A549 treated with AZD2906 at 1 μM for 4 hours (cell line): ENCODE measurements at places on chromosomes 13 and 19. TPM values are rescaled to one million over a fixed set of nuclear protein-coding genes. Genes with fewer than 3 reads are reported as not detected.

The CILP2 gene
- 0.14 to 0.32 TPM (median 0.19 TPM) in 5 replicates for total RNA-seq

The PRX gene
- 1.1 to 1.8 TPM (median 1.3 TPM) in 5 replicates for total RNA-seq

The BST2 gene
- total RNA-seq, result 0.12 to 0.22 TPM (median 0.16 TPM) in 5 replicates

The FLT3LG gene
- total RNA-seq, result 1.1 to 1.7 TPM (median 1.3 TPM) in 5 replicates

The MCF2L gene
- total RNA-seq, result 0.27 to 0.63 TPM (median 0.41 TPM) in 5 replicates

The LSR gene
- total RNA-seq, result 8.1 to 11.4 TPM (median 9.9 TPM) in 5 replicates

The MBD3L2 gene
- not detected in 5 replicates for total RNA-seq

The KIR3DL2 gene
- not detected in 5 replicates for total RNA-seq

The ZNF431 gene
- 2.4 to 3.4 TPM (median 3.0 TPM) in 5 replicates for total RNA-seq

The MYBPC2 gene
- not detected in 5 replicates for total RNA-seq

The YJEFN3 gene
- 1.6 to 4.0 TPM (median 2.9 TPM) in 5 replicates for total RNA-seq

The CRYL1 gene
- total RNA-seq, result 5.1 to 6.7 TPM (median 6.2 TPM) in 5 replicates

The CEACAM19 gene
- 7.7 to 12.3 TPM (median 9.2 TPM) in 5 replicates for total RNA-seq

The PIAS4 gene
- total RNA-seq, result 14.6 to 17.5 TPM (median 15.7 TPM) in 5 replicates

The IGFL3 gene
- total RNA-seq, result 0.16 to 0.25 TPM (median 0.17 TPM) in 3 of 5 replicates, not detected in the others

The CGB8 gene
- total RNA-seq, result 1.6 to 3.0 TPM (median 2.6 TPM) in 5 replicates

The TNFSF11 gene
- not detected in 5 replicates for total RNA-seq

The HNRNPA1L2 gene
- 5.6 to 6.2 TPM (median 6.0 TPM) in 5 replicates for total RNA-seq

The FPR1 gene
- 0.09 to 0.19 TPM (median 0.15 TPM) in 5 replicates for total RNA-seq

The CBLC gene
- 0.06 TPM in 1 of 5 replicates, not detected in the others for total RNA-seq

The PCDH17 gene
- 0.01 TPM in 3 of 5 replicates, not detected in the others for total RNA-seq

The METTL21C gene
- not detected in 5 replicates for total RNA-seq

The GPR183 gene
- not detected in 5 replicates for total RNA-seq

The ZNF20 gene
- total RNA-seq, result 0.13 to 0.29 TPM (median 0.22 TPM) in 4 of 5 replicates, not detected in the other

The PDCD5 gene
- 405 to 467 TPM (median 439 TPM) in 5 replicates for total RNA-seq

The EID2B gene
- 6.5 to 9.7 TPM (median 7.7 TPM) in 5 replicates for total RNA-seq

The NPHS1 gene
- 0.34 to 0.71 TPM (median 0.49 TPM) in 5 replicates for total RNA-seq

The DAZAP1 gene
- 75.0 to 102 TPM (median 94.7 TPM) in 5 replicates for total RNA-seq

The MEIOSIN gene
- total RNA-seq, result 0.03 to 0.06 TPM (median 0.05 TPM) in 5 replicates

The CD33 gene
- 0.08 to 0.10 TPM (median 0.09 TPM) in 4 of 5 replicates, not detected in the other for total RNA-seq

The MAB21L1 gene
- total RNA-seq, result not detected in 5 replicates

The CNFN gene
- 32.9 to 50.8 TPM (median 46.3 TPM) in 5 replicates for total RNA-seq

The KCTD15 gene
- 39.8 to 57.2 TPM (median 54.5 TPM) in 5 replicates for total RNA-seq

The KLK8 gene
- total RNA-seq, result not detected in 5 replicates

The FCGBP gene
- total RNA-seq, result 0.52 to 1.2 TPM (median 0.68 TPM) in 5 replicates

The HCST gene
- total RNA-seq, result 0.29 to 0.75 TPM (median 0.53 TPM) in 4 of 5 replicates, not detected in the other

The TCF3 gene
- total RNA-seq, result 51.1 to 71.0 TPM (median 65.6 TPM) in 5 replicates

The FXYD5 gene
- 179 to 222 TPM (median 213 TPM) in 5 replicates for total RNA-seq

The ZNF208 gene
- total RNA-seq, result not detected in 5 replicates

The SEMA6B gene
- total RNA-seq, result 4.9 to 6.0 TPM (median 5.0 TPM) in 5 replicates

The TNFSF9 gene
- total RNA-seq, result 2.4 to 4.6 TPM (median 3.7 TPM) in 5 replicates

The SLAIN1 gene
- 0.45 to 0.76 TPM (median 0.58 TPM) in 5 replicates for total RNA-seq

The DENND1C gene
- total RNA-seq, result 0.08 to 0.25 TPM (median 0.22 TPM) in 5 replicates

The STARD13 gene
- total RNA-seq, result 5.8 to 6.8 TPM (median 6.2 TPM) in 5 replicates

The SHANK1 gene
- 0.09 to 0.31 TPM (median 0.17 TPM) in 5 replicates for total RNA-seq

The PRRG2 gene
- 0.85 to 1.1 TPM (median 0.96 TPM) in 5 replicates for total RNA-seq

The PCDH9 gene
- total RNA-seq, result 5.1 to 7.9 TPM (median 7.0 TPM) in 5 replicates

The PLD3 gene
- 264 to 282 TPM (median 273 TPM) in 5 replicates for total RNA-seq

The PSG11 gene
- total RNA-seq, result not detected in 5 replicates

The ATP1A3 gene
- total RNA-seq, result 3.3 to 4.9 TPM (median 4.2 TPM) in 5 replicates

The NLRP4 gene
- total RNA-seq, result 0.02 TPM in 1 of 5 replicates, not detected in the others
